ENCODE measurements at places on chromosomes 2 and 18.

DNA sequence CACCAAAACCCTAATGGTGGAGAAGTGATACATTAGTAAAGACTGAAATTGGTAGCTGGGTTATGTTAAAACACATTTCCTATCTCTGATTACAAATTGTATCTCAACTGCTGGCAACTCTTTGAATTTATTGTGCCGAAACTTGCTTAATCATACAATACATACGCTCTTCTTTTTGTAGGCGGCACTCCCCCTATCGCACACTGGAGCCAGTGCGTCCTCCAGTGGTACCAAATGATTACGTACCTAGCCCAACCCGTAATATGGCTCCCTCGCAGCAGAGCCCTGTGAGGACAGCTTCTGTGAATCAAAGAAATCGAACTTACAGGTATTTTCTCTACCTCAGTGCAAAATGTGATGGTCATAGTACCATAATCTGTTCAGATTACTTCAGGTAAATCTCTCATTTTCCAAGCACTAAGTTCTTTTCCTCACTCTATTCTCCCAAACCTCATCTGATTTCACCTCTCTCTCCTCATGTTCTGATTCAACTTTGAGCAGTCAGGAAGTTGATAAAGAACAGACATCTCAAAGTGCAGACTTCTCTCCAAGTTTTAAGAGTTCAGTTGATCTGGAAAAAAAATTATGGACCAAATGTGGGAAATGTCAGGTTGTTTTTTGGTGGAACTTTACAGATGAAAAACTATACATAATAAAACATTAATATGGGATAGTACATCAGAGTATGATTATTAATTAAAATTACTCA is 66.5 kb downstream of the ABI2 start:
- no peak for DNase-seq

DNA sequence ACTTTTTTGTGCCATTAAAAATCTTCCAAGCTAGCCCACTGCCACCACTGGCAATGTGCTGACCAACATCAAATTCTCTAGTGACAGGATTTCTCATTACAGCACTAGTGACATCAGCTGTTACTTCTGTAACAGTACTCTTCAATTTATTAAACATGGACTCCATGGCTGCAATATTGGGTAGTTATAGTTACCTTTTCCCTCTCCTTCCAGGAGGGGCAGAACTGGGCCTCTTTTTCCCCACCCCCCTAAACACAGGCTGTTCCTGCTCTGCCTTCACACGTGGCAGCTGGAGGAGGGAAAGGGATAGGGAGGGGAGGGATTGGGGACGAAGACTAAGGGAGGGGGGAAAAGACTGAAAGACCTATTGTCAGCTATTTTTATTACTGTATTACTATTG is 38.1 kb downstream of the TRAK2 start:
- DNase-seq, result no peak

DNA sequence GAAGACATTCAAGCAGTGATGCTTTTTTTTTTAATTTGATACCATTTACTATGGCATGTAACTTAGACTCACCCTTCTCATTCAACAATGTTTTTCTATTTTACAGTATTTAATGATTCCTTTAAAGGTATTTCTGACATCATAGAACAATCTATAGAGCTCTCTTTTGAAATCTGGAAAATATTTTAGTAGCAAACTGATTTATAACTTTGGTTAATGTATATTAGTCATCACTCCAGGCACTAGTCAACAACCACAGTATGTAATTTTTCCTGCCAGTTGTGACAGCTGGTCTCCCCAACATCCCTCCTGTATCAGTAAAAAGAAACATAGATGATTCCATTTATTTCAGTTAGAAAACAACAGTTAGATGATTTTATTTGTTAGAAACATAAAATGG is 122.9 kb downstream of the LCLAT1 start:
- DNase-seq, result no peak

- DNase-seq, result no peak
Observed at GRCh38 chr2:109125593-109126500, 3.2 kb upstream of the SH3RF3 start.

DNA sequence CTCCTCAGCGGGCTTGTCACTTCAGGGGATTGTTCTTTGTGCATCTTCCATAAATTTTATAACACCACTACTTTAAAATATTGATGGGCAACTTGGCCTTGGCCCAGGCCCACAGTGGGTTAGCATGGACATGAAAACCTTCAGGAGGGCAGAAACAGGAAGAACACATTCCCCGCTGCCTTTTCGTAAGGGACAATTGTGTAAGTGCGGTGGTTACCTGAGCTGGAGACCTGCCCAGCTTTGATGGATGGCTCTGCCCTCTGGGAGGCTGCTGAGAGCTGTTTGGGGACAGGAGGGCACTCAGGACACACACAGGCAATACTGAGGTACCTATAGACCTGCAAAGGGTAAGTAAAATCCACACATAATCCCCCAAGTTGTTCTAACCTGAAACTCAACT is 46.8 kb downstream of the FECH start:
- no peak for DNase-seq

DNA sequence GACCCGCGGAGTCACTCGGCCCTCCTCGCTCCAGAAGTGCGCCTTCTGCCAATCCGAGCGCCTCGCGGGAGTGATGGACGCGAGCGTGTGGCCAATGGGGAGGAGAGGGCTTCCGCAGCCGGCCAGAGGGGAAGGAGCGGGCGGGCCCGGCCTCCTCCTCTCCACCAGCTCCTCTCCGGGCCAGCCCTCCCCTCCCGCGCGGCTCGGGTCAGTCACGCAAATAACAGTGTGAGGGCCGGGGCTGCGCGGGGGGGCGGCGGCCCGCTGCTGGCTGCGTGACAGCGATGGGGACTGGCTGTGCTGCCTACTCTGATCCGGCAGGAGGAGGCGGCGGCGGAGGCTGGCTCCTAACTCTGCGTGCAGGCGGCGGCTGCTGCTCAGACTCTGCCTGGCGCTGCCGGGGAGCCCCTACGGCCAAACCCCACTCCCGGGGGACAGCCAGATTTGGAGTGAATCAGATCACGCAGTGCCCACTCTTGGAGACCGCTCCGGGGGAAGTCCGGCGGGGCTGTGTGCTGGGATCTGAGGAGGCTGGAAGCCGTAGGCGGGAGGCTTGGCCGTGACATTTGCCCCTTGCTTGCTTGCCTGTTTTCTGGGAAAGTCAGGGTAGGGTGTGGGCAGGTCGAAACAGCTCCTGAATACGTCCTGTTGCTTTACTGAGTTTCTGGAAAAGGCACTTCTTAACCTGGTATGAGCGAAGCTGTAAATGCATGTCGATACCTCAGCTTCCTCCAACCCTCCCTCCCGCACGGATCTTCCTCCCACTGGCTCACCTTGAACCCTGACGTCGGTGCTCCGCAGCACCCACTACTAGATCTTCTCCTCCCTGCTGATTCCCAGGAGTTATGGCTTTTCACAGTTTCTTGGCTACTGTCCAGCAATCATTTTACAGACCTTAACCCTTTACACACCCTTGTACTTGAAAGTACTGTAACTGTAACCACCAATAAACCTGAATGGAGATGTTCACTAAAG is 97.9 kb upstream of the SERTAD2 start:
- DNase-seq, result peak; percentile 98

DNA sequence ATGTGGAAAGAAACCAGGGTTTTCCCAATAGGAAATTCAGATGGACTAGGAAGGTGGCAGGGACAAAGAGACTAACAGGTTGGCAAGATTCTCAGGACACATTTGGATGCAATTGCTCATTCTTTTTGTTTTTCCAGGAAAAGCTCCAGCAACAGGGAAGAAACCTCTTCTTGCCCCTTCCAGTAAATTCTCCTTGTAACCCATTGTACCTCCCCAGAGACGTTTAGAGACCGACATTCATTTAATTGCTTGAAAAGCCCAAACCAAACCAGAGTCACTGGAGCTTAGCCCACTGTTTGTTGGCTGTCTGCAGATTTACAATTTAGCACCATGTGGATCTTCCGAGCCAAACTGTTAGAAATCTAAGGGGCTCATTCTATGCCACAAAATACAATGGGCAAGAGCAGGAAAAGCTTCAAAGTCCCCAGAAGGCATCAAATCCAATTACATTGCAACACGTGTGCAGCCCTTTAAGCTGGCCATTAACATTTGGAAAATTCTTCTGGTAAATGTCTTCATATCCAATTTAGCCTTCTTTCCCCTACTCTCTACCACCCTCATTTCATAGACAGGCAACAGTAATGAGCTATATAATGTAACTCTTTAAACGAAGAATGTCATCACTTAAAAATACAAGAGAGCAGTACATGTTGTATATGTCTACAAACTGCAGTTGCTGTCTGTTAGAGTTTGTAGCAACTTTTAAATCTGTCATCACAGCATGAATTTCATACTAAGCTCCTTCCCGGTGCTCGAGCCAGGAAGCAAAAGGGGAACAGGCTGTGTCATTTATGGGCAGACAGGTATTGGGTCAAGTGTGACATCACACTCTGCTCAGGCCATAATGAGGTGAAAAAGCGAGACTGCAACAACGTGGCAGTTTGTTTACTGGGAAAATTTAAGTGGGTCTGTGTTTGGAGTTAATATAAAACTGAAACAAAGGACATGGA is 235.6 kb upstream of the HNRNPA3 start:
- DNase-seq, result no peak

GRCh38 chr2:106269591-106270291 is 75.6 kb upstream of the UXS1 start:
- no peak for DNase-seq

GRCh38 chr2:203038586-203038985 is 23.9 kb downstream of the NBEAL1 start:
- no peak for DNase-seq

All from HL-60 (cell line).